Hindlimb muscle (tissue), 1 donor: ENCODE measurements at places on chromosomes 5 and 9. TPM values are rescaled to one million over a fixed set of nuclear protein-coding genes. Genes with fewer than 3 reads are reported as not detected.

Gene ADGRD2
- not detected for polyA plus RNA-seq

DNA sequence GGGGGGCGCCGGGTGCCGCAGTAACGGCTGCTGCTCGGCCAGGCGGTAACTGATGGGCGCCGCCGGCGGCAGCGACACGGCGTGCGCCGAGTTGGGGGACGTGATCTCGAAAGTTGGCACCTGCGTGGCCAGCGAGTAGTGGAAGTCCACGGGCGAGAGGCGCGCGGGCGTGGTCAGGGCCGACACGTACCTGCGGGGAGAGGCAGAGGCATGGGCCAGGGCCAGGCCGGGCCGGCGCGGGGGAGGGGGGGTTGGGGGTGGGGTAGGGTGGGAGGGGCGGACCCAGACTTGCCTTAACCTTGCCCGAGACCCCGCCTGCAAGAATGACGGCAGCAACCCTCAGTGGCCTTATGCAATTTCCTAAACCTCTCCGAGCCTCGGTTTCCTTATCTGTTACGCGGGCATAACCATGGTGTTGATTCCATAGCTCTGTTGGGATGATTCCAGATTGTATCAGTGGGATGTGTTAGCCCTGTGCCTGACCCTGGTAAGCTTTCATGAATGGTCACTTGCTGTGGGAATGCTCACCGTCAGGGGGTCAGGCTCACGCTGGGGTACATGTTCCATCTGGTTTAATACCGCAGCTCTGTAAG is 53.0 kb downstream of the PSD2 start:
- no peak for DNase-seq

GRCh38 chr5:80387063-80387768 is 20.6 kb upstream of the ZFYVE16 start:
- DNase-seq = no peak

DNA sequence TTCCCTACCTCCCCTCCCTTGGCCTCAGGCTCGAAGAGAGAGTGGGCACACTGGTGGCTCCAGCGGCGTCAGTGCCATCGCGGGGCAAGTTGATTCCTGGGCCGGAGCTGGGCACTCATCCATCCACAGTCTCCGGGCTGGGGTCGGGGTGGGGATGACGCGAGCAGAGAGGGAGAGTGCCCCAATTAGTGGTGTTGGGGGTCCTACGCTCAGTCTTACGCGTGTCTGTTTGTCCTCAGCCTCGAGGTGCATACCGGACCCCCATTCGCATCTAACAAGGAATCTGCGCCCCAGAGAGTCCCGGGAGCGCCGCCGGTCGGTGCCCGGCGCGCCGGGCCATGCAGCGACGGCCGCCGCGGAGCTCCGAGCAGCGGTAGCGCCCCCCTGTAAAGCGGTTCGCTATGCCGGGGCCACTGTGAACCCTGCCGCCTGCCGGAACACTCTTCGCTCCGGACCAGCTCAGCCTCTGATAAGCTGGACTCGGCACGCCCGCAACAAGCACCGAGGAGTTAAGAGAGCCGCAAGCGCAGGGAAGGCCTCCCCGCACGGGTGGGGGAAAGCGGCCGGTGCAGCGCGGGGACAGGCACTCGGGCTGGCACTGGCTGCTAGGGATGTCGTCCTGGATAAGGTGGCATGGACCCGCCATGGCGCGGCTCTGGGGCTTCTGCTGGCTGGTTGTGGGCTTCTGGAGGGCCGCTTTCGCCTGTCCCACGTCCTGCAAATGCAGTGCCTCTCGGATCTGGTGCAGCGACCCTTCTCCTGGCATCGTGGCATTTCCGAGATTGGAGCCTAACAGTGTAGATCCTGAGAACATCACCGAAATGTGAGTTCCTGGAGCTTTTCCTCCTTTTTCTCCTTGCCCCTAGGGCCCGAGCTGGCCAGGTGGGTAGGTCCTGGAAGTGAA is 861 bp downstream of the NTRK2 start:
- DNase-seq = peak; percentile 39

- DNase-seq = no peak
These were observed 84.8 kb upstream of the PAM start for GRCh38 chr5:102670224-102670836.

Gene SLC25A48
- 0.43 TPM for polyA plus RNA-seq

DNA sequence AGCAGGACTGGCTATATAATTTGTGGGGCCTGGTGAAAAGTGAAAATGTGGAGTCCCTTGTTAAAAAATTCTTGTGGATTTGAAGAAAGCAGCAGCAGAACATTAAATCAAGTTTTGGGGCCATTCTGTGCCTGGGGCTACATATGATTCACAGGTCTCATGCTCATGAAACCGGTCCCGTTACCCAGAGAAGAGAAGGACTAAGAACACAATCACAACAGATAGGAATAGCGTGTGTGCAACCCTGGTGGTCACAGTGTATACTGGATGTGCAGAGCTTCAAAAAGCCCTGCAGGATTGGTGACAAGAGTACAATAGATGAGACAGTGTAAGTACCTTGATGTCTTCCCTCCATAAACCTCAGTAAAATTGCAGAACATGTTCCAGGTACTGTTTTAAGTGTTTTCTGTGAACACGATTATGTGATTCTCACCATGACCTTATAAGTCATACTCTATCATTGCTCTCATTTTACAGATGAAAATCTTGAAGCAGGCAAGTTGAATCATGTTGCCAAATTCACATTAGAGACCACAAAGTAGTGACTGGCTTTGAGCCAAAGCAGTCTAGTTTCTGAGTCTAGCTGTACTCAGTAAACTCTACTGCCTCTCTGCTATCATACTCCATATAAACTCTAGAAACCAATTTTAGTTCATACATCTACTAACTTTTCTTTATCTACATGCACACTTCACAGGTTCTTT is 636.5 kb downstream of the TAF11L14 start:
- no peak for DNase-seq

Gene ZBED3
- 7.4 TPM for polyA plus RNA-seq

DNA sequence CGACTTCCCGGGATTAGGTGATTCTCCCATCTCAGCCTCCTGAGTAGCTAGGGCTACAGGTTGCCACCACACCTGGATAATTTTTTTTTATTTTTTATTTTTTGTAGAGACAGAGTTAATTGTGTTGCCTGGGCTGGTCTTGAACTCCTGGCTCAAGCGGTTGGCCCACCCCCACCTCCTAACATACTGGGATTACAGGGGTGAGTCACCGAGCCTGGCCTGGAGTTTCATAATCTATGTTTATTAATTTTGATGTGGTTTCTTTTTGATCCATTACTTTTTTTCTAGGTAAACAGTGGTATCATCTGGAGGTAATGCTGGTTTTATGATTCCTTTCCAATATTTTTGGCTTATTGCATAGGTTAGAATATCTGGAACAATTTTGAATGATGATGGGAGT is 54.2 kb downstream of the KIAA1958 start:
- no peak for DNase-seq

DNA sequence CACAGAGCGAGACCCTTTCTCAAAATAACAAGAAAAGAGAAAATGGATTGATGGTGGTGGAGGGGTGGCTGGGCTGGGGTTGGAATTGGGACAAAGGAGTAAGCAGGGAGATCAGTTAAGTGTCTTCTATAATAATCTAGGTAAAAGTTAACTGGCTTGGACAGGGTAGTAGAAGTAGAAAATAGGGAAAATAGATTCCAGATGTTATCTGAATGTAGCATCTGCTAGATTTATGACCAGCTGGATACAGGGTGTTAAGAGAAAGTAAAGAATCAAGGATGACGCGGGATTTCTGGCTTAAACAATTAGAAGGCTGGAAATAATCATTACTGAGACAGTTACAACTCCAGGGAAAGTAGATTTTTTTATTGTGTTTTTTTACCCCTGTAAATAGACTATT is 13.0 kb downstream of the PPP6C start:
- peak; percentile 60 for DNase-seq

GRCh38 chr5:110496276-110496675 is 230.2 kb downstream of the TMEM232 start:
- DNase-seq = no peak

- DNase-seq = no peak
These were observed 66.2 kb downstream of the DRD1 start for GRCh38 chr5:175377816-175378215.

- no peak for DNase-seq
These were observed 40.8 kb downstream of the C9 start for GRCh38 chr5:39323542-39323941.

Gene KCNV2
- 0.12 TPM for polyA plus RNA-seq

Gene IZUMO3
- polyA plus RNA-seq = not detected

DNA sequence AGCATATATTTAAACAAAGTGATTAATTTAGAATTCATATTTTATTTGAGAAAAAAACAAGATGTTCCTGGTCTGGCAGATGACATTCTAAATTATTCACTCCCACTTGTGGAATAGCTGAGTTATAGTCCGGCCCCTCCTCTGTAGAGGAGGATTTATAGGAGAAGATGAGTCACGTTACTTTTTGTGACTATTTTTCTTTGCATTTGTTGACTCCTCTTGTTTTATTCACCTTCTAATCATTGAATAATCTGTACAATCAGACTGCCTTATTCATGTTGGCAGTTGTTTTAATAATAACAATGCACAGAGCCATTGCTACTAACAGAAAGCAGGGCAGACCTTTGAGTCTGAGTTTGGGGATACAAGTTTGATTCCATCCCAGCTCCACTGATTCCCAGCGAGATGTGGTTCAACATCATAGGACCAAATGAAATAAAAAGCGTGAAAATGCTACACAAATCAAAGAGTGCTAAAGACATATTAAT is 23.2 kb downstream of the DOCK8 start:
- DNase-seq = no peak

DNA sequence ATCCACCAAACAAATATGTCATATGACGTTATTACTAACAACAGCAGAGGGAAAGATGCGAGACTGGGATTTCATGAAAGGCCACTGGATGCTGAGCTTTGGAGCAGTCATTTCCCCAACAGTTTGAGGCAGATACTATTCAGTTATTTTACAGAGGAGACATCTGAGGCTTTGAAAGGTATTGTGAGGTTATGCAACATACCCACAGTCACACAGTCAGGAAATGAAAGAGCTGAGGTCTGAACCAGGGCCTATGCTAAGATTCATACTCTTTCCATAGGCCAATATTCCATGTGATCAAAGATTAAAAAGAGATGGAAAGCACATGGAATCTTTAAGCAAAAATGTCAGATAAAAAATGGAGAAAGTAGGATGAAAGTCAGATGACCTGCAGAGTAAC is 63.0 kb downstream of the LPAR1 start:
- no peak for DNase-seq

- no peak for DNase-seq
These were observed 94.1 kb upstream of the TRIM32 start for GRCh38 chr9:116592970-116593369.

GRCh38 chr5:175729829-175730277 is 72.0 kb downstream of the HRH2 start:
- DNase-seq = peak; percentile 82

GRCh38 chr9:87602933-87603643 is 105.4 kb downstream of the DAPK1 start:
- DNase-seq = no peak

- DNase-seq = peak; percentile 80
These were observed at the start of gene PIP5KL1 for GRCh38 chr9:127930231-127931091. Gene PIP5KL1, minus strand, starts transcription at chr9:127930777. Its CDS starts 25 bp downstream, at chr9:127930752.

- no peak for DNase-seq
These were observed 1798.4 kb upstream of the WWC1 start for GRCh38 chr5:166493040-166493439.

DNA sequence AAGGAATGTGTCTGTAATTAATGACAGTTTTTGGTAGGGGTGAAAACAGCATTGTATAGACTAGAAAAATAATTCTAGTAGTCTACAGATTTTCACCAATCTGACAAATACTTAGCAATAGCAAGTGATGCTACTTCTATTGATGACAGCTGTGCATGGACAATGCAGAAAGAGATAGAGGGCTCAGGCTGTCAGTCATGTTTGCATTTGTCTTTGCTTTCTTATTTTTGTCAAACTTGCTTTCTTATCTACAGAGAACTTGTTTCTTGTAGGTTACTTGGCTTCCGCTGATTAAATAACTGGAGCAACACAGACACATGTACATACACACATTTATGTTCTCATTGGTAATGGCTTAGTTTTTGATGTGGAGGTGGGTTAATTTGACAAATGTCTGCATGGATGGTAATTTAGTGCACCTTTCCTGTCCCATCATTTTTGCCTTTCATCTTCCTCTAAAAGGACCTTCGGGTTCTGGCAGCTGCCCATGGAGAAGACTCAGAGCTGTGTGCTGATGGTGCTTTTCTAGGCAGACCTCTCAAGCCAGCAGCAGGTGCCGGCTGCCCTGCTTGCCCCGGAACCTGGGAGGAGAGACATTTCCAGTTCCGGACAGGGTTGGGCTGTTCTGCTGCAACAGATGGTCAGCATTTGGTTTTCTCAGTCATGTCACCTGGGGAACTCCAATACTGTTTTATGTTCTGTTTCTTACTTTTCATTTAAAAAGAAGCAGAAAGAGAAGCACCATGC is 28.8 kb downstream of the CAMK4 start:
- no peak for DNase-seq

DNA sequence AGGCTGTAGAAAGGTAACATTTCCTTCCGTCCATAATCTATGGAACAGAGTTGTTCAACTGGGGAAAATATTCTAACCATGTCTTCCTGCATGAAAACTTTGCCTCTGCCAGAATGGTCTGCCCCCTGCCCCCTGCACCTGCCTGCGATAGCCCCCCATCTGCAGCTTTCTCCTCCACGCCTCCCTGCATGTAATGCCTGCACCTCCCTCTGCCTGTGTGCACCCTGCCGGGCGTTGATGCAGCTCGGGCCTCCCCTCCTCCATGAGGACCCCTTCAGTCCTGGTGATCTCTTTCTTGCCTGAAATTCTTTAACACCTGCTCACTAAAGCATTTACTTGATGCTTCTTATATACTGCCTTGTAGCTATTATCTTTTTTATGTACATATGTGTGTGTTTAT is 266.2 kb downstream of the ARHGEF28 start:
- no peak for DNase-seq

- DNase-seq = no peak
These were observed 16.1 kb downstream of the PTPDC1 start for GRCh38 chr9:94100152-94100879.

- no peak for DNase-seq
These were observed 22.0 kb upstream of the AK3 start for GRCh38 chr9:4762886-4763541.

Gene GGTA1
- polyA plus RNA-seq = 10.2 TPM

- DNase-seq = peak; percentile 18
These were observed 73.6 kb downstream of the TLR4 start for GRCh38 chr9:117777823-117778222.

Gene RASEF
- polyA plus RNA-seq = 0.36 TPM

DNA sequence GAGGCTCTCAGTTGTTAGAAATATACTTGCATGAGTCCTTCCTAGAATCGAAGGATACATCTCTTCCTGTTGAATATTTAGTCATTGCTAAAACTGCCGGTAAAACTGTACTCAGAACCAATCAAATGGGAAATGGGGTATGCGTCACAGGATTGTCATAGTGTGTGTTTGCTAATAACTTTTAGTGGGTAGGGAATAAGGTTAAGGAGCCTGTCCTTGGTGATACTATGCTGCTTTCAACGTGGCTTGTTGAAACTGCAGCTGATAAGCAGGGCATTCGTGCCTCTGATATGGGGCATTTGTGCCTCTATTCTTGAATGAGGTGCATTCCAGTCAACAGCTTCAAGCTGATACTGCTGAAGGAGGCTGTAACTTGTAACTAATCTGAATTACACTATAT is 26.6 kb downstream of the HABP4 start:
- DNase-seq = no peak

Gene PCDHGA3
- polyA plus RNA-seq = 1.0 TPM

GRCh38 chr9:19600538-19600937 is 188.3 kb downstream of the SLC24A2 start:
- no peak for DNase-seq

- DNase-seq = no peak
These were observed 119.3 kb upstream of the CPEB4 start for GRCh38 chr5:173768891-173769290.

GRCh38 chr9:99057665-99058625 is 47.0 kb upstream of the TGFBR1 start:
- peak; percentile 29 for DNase-seq
